ENCODE measurements at places on chromosomes 4 and X.
A peak's percentile ranks its signal among the peaks of the same experiment; 100 is the strongest.

DNA sequence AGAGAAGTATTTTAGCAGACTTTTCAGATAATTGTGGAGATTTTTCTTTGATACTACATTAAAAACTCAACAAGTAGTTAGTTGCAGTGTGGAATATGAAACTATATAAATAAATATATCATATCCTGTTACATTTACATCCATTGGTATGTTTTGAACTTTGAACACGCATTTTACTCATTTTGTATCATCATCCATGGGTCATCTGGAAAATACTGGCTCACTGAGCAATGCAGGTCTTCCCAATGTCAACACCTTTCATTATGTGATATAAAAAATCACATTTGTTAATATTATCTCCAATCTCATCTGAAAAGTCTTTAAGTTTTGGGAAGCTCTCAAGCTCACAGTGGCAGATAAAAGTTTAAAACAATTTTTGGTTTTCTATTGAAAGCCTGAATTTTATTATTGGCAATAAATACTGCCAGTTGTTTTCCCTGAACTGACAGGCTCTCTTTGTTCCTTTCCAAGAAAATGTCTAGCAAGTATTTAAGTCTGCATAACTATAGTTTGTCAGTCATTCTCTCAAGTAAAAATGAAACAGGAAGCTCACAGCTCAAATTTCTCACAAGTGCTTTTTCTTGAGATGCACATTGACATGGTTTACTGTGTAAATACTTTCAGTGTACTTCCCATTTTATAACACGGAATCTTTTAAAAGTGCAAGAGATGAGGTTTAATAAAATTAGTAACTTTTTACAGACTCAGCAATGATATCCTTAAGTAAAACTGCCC lies 183.5 kb upstream of the GPC4 start:
- DNase-seq: no peak

GRCh38 chrX:19750783-19751467 lies 136.5 kb downstream of the SH3KBP1 start:
- no peak for DNase-seq

DNA sequence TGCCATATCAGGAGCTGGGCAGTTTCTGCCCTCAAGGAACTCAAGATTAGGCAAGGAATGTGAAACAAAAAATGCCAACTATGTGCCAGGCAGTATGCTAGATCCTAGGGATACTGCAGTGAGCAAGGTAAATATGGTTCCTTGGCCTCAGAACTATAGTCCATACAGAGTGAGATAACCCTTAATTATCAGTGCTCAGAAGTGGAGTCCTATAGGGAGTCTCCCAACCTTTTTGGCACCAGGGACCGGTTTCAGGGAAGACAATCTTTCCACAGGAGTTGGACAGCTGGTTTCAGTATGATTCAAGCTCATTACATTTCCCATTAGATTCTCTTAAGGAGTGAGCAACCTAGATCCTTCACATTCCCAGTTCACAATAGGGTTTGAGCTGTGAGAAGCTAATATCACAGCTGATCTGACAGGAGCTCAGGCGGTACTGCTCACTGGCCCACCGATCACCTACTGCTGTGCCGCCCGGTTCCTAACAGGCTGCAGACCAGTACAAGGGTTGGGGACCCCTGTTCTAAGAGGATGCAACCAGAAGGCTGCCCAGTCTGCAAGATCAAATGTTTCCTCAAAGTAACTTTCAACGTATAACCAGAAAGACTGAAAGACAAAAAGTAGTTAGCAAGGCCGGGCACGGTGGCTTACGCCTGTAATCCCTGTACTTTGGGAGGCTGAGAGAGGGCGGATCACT lies 1.7 kb upstream of the SRP72 start:
- DNase-seq: no peak

DNA sequence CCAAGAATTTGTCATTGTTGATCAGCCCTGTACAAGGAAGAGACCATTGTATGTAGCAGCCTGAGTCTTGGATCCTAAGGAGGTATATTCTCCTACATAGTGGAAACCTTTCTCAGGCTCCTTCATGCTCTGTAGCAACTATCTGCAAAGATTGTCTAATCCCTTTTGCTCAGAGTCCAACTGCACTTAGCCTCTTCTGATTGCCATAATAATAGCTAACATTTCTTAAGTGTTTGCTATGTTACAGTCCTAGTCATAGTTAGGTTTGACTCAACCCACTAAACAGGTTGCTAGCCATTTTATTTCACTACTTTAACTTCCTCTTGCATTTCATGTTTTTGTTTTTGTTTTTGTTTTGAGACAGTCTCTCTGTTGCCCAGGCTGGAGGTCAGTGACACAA lies 50.8 kb upstream of the SLC16A2 start:
- no peak for DNase-seq

DNA sequence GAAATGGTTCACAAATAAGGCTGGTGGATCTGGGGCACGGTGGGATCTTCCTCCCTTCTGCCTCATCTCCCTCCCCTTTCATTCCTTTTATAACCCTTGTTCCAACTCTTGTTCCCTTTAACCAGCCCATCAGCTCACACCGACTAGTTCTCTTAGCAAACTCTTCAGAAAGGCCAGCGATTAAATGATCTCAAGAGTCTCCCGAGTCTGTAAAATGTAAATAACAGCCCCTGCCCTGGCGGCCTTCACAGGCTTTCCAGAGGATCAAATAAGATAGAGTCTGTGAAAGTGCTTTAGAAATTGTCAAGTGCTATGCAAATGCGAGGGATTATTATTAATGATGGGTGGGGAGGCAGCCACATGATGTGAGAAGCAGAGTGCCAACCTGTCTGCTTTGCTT lies 27.1 kb downstream of the TSC22D3 start:
- DNase-seq: no peak

DNA sequence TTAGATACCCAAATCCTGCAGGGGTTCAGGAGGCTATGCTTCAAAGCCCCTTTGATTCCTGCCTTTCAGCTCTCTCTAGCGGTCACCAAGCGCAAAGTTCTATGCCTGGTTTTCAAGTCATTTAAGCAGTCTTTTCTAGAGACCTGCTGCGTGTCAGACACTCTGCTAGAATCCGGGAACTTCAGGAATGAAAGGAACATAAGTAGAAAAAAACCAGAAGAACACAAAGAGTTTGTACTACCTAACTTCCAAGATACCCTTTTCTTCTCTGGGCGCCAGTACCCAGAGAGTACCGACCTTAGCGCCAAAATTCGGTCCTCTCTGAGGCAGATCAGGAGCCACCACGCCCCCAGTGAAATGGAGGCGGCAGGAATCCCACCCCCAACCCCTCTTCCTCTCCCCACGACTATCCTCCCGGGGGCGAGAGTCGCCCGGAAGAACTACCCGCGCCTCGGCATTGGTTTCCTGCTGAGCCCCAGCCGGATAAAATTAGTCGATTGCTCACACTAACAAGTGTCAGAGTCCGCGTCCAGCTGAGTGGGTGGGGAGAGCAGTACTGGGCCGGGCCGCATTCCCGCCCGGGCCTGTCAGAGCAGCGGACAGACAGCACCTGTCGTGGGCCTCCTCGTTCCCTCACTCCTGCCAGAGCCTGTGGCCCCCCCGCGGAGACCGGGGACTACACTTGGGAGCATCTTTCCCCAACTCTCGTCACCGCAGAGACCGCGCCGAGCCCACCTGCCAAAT lies 78.8 kb downstream of the RLIM start:
- DNase-seq: peak; percentile 86

- DNase-seq: no peak
Observed at GRCh38 chr4:120769227-120769626, 153.3 kb downstream of the PRDM5 start.

All from gastrocnemius medialis (tissue), 4 donors.